Inflammatory macrophage (primary cell): ENCODE measurements at places on chromosomes 12 and 14.

DNA sequence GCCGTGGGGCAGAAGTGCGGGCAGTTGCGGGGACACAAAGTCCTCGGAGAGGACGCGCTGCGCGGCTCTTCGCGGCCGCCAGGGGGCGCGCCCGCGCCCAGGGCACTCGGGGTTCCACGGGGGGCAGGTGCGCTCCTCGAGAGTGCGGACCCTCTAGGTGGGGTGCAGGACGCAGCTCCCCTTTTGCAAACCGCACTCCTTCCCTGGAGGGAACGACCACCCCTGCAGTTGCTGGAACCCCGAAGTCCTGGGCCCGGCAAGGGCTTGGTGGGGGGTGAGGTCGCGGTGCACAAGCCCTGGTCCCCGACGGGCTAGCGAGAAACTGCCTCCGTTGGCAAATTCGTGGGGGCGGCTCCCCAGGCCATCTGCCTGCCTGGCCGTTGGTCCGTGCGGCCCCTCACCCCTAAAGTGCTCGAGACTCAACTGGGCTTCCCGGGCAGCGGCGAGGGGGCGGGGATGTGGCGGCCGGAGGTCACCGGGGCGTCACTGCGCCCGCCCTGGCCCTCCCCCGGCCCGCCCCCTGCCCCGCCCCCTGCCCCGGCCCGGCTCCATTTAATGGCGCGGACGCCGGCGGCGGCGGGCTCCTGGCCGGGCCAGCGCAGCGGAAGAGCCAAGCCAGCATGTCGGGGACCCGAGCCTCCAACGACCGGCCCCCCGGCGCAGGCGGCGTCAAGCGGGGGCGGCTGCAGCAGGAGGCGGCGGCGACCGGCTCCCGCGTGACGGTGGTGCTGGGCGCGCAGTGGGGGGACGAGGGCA lies at the start of gene ADSS1:
TSS of gene ADSS1 (plus strand) at position 579 of the 756 bp plus-strand sequence. CDS start at position 621, 42 bp downstream.
- peak; percentile 38 for DNase-seq

DNA sequence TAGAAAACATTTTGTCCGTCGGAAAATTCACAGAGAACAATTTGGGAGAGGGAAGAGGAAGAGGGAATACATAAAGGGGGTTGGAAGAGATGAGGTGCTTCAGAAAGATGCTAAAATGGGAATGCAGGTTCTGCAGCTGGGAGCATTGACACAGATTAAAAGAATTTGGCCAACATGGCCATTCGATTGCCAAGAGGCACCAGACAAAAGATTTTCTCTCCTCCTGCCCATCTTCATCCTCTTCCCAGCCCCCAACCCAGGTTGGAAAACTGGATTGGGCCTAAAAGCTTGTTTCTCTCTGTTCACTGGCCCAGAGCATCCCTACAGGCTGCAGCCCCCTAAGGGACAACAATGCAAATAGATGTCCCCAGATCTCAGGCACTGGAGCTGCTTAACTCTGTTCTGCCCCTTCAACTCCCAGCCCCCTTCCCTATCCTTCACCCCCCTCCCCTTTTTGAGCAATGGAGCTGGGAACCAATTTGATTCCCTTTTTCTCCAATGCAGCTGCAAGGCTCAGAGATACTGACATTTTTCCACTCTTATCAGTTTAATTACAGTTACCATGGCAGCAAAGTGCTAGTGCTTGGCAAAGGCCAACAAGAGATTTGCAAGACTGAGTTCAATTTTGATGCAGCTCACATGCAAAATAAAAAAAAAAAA lies 1.9 kb downstream of the LMO3 start:
- no peak for DNase-seq

DNA sequence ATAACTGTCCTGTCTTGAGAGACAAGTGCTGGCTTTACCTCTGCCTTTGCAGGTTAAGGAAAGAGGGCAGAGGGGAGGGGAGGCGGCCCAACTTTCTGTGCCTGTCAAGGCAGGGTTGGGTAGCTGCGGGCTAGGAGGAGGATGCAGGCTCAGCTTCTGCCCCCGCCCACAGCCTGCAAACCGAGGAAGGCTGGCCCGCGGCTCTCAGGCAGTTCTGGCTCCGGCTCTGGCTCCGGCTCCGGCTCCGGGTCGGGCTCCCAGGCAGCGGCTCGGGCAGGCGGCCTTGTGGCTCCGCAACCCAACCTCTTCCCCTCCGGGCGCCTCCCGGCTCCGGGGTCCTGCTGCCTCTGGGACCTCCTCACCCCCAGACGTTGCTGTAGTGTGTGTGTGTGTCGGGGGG lies 92.9 kb downstream of the TMEM30B start:
- no peak for DNase-seq

DNA sequence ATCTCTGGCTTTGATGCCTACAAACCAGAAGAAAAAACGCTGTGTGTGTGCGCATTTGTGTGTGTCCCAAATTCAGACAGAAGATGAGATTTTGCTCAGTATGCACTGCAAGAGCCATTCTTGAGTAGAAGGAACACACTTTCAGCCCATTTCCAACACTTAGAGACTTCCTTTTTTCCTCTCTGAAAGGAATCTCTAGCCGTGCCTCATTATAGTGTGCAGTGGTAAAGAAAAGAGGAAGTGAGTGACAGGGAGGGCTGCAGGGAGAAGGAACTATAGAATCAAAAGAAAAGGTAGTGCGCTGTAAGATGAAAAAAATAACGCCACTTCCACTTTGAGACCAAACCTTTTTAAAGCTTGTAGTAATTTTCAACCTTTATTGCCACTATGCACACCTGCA lies 1400.9 kb upstream of the FLRT2 start:
- DNase-seq = peak; percentile 39

DNA sequence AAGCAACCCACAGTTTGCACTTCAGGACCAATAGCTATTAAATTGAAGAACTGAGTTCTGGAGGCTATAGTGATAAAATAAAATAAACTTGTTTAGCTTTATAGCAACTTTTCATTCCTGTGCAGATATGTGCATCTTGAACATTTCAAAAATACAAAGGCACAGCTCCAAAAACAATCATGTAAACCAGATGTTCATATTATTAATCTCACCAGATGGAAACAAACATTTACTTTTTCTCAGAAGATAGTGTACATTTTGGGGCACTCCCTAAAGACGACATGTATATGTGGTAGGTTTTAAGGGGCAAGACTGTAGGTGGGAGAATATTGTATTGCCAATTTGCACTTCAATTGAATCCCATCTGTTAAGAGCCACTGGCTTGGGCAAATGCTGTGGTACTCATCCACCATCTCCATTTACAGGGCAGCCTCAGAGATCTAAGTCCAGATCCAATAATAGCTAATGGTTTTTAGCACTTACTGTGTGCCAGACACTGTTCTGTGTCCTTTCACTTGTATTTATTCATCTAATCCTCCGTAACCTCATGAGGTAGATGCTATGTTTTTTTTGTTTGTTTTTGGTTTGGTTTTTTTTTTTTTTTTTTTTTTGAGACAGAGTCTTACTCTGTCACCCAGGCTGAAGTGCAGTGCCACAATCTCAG lies 49.1 kb downstream of the PTGER2 start:
- DNase-seq = no peak

DNA sequence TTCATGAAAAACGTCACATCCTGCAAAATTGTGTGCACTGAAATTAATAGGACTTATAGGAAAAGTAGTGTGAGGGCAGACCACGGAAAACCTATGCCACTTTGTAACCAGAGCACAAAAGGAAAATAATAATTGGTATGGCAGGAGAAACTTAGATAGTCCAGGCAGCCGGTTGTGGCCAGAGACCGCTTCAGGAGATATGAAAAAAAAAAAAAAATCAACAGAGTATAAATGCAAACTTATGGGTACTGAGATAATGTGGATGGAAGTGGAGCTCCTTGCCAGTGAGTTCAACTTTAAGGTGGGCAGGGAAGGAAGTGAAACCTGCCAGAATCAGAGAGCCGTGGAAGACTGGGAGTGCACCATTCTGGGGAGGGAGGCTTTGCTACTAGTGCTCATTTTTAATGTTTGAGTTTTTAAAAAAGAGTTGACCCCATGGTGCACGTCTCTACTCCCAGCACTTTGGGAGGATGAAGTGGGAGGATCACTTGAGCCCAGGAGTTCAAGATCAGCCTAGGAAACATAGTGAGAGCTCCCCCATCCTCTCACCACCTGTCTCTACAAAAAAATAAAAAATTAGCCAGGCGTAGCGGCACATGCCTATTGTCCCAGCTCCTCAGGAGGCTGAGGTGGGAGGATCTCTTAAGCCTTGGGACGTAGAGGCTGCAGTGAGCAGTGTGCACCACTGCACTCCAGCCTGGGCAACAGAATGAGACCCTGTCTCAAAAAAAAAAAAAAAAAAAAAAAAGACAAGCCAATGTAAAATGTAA lies 34.3 kb upstream of the METAP2 start:
- DNase-seq = no peak

DNA sequence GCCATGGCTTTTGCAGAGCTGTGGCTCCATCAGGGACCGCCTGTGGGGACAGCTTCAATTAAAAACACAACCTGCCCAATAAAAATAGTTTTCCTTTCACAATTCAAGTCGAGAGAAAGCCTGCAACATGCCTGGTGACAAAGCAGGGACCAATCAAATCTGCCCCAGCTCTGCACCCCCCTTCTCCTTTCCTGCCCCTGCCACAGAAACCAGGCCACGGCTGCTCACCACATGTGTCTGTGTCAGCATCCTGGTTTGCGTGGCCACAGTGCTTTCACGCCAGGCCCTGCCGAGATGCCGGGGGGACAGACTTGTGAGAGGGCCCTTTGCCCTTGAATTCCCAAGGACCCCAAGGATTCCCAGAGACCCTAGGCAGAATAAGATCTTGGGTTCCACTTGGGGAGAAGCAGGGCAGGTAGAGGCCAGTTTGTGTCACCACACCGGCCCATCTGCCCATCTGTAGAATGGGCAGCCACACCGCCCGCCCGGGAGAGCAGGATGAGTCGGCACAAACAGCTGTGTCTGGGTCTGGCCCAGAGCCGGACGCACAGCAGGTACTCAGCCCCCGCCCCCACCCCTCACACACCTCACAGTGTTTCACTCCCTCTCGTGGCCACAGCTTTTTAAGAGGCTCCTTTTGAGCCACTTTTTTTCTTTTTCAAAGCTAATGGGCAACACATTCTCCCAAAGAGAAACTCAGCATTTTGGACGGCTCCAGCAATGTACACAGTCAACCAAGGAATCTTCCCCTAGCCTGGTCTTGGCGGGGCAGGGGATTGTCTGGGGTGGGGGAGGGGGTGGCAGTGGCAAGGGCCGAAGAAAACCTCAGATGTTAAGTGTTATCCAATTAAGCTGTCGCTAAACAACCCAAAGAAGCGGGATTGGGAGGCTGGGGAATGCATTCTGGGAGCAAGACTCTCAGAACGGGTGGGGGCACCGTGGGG lies 41.5 kb downstream of the BCL11B start:
- DNase-seq = no peak

- no peak for DNase-seq
Measured at GRCh38 chr12:113633678-113634332, 162.1 kb upstream of the LHX5 start.

DNA sequence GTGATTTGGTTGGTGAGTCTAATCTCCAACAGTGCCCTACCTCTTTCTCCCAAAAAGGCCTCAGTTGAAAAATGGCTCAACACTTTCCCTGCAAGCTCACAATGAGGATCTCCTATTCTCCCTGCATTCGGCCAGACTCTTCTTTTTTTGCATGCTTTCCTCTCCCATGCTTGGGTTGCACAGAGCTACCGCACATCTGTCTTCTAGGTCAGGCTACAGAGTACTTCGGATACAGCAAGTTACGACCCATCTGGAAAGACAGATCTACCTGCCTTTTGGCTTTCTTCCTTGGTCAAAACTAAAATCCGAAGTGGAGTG lies 305 bp upstream of the SLC16A7 start:
- peak; percentile 5 for DNase-seq

DNA sequence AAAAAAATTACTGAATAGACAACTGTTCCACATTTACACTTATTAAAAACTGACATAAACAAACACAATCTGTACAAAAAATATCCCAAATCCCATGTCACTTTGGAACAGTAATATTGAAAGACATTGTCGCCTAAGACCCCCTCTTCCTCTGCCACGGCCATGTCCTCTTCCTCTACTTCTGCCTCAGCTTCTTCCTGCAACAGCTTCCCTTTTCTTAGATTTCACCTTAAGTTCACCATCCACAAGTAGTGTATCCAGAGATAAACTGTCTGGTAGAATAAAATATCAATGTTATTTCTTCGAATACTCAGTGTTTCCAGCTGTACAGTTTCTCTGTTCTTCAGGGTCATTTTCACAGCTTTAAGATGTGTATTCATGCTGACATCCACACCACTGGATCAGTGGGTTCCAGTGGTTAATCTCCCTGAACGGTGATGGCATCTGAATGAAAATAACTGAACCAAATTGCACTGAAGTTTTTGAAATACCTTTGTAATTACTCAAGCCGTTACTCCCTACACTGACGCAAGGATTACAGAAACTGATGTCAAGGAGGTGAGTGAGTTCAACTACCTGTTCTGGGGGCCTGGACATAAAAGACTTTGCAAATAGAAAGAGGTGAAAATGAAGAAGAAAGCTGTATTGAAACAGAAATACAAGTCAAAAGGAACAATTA lies 208.5 kb downstream of the C12orf50 start:
- DNase-seq = no peak

GRCh38 chr14:24337824-24338175 lies 2.0 kb downstream of the RIPK3 start:
- no peak for DNase-seq

- DNase-seq = no peak
Measured at GRCh38 chr14:53670701-53671100, 285.9 kb downstream of the BMP4 start.

DNA sequence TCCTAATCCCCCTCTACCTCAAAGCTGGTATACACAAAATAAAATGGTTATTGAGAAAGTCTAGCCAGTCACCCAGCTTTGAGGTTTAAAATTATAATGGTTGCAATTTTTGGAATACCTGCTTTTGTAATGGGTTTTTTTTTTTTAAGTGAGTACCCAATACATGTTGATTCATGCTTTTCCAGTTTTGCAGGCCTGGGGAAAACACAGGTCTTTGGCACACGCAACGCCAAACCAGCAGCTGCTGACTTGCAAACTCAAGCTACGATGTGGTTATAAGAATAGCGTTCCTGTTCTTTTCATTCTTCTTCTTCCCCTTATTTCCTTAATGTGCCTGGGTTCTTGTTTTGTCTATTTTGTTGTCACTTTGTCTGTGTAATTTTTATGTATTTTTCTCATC lies 233.0 kb downstream of the EGLN3 start:
- no peak for DNase-seq

GRCh38 chr12:47989023-47989417 lies 15.3 kb downstream of the COL2A1 start:
- DNase-seq = no peak

- DNase-seq = no peak
Measured at GRCh38 chr12:56953314-56953713, 4.1 kb downstream of the RDH16 start.

DNA sequence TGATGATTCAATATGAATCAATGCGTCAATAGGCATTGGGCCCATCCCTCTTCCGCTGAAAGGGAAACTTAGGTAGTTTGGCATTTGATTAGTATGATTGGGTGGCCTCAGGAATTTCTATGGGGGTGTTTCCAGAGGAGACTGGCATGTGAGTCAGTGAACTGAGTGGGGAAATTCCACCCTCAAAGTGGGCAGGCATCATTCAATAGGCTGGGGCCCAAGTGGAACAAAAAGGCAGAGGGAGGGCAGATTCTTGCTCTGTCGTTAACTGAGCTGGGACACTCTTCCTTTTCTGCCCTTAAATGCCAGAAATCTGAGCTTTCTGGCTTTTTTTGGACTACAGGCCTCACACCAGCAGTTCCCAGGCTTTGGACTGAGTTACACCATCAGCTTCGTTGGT lies 373.5 kb downstream of the RPS29 start:
- DNase-seq = no peak

- no peak for DNase-seq
Measured at GRCh38 chr14:102490456-102490855, 19.1 kb downstream of the ANKRD9 start.

- DNase-seq = no peak
Measured at GRCh38 chr14:50676814-50677516, 8.9 kb upstream of the SAV1 start.

GRCh38 chr14:79453276-79453675 lies 758.0 kb downstream of the DIO2 start:
- no peak for DNase-seq
